ENCODE measurements at places on chromosomes 2 and 18.
A peak's percentile ranks its signal among the peaks of the same experiment; 100 is the strongest.

GRCh38 chr2:72932045-72932740 is 14.9 kb downstream of the EMX1 start:
- peak; percentile 49 for DNase-seq

- peak; percentile 7 for DNase-seq
Observed at GRCh38 chr18:57353940-57354461, 1.6 kb downstream of the ST8SIA3 start.

DNA sequence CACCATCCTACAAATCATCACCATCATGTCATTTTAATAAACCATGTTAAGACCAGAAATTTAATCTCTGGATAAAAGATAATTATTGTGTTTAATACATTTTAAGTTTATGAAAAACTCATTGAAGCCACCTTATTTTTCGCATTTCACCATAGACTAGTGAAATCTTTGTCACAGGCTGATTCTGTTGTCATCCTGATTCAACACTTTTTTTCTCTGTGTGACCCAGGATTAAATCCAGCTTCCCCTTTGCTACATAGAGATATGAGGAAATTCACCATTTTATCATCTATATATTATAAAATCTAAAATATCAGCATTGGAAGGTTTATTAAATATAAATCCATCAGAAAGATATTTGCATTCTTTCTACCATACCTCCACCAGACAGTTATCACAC is 29.2 kb upstream of the MRO start:
- no peak for DNase-seq

DNA sequence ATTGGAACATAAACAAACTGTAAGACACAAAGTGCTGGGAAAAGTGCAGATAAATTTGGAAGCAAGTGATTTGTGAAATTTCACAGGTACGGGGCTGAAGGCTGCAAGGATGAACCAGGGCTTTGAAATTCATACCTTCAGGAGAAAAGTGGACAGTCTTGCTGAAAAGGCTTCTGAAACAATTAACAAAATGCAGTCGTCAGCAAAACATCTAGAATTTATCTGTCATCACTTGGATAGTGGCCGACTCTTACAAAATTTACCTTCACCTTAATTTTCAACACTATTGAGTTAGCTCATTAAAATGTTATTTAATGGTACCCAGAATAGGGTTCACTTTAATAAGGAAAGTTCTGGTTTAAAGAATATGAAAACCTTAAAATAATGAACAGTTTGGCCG is 138.3 kb downstream of the SNTG2 start:
- DNase-seq, result no peak

- DNase-seq, result no peak
Observed at GRCh38 chr18:56487801-56488200, 150.6 kb downstream of the TXNL1 start.

DNA sequence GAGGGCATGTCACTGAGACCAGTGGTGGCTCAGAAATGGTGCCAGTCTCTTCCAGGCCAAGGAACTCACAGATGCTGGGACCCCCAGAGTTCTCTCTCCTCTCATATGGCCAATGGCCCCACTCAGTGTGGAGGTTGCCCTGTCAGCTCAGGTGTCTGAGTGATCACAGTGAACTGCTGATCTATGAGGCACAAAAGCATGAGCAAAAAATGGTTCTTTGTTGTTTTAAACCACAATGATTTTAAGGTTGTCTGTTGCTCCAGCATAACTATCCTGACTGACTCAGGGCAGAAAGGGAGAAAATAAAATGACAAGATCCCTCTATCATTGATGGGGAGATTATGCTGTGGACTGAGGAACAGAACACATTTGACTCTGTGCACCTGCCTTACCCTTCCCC is 57.8 kb downstream of the FBLN7 start:
- DNase-seq, result no peak

- DNase-seq, result peak; percentile 55
Observed at GRCh38 chr18:55401638-55402191, 186.3 kb downstream of the TCF4 start.

- DNase-seq, result no peak
Observed at GRCh38 chr2:158184556-158185343, 83.1 kb downstream of the UPP2 start.

DNA sequence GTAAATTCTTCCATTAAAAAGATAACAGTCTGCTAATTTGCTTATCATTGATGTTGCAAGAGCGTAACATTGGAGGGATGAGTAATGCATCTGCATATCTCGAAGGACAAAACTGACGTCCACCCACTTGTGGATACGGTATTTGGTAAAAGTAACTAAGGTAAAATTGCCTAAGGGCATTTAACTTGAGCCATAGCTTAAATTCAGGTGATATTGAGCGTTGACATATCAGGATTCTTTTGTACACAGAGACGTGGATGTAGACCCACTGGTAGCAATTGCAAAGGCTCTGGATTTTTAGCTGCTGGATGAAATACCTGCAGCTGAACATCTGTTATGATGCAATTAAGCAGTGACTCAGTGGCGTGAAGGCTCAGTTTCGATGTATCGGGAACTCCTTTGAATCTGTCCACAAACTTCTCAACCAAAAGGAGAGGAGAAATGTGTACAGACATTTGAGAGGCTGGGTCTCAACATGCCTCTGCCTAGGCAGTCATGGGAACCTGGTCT is 119.3 kb downstream of the SPTBN1 start:
- DNase-seq, result no peak

DNA sequence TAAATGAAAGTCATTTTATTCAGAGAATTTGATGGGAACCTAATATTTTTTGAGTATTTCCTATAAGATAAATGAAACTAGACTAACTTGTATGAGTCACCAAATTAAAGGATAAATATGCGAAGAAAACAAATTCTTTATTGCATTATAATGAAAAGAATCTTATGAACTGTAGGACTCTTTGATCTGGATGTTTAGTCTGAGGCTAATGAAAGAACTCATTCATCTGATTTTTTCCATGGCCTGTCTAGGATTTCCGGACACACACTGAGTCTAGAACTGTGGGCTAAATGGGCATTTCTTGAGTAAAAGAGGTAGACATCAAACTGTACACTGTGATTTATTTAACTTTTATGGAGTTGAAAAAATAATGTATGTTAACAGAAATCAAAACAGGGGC is 43.0 kb downstream of the ZNF519 start:
- no peak for DNase-seq

GRCh38 chr2:196244966-196245365 is 73.6 kb upstream of the STK17B start:
- DNase-seq, result no peak

- DNase-seq, result no peak
Observed at GRCh38 chr2:41993435-41993925, 54.3 kb upstream of the PKDCC start.

GRCh38 chr18:70158992-70159717 is 46.3 kb downstream of the RTTN start:
- DNase-seq, result no peak

- DNase-seq, result no peak
Observed at GRCh38 chr2:43905371-43905803, 66.6 kb downstream of the ABCG8 start.

DNA sequence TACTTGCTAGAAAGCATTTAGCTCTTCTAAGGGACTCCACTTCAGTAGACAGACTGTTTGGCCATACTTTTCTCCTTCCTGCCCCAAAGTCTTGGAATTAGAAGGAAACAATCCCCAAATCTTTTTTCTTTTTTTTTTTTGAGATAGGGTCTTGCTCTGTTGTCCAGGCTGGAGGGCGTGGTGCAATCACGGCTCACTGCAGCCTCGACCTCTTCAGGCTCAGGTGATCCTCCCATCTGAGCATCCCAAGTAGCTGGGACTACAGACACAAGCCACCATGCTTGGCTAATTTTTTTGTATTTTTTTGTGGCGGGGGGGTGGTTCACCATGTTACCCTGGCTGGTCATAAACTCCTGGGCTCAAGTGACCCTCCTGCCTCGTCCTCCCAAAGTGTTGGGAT is 6.2 kb upstream of the UGGT1 start:
- DNase-seq, result no peak

DNA sequence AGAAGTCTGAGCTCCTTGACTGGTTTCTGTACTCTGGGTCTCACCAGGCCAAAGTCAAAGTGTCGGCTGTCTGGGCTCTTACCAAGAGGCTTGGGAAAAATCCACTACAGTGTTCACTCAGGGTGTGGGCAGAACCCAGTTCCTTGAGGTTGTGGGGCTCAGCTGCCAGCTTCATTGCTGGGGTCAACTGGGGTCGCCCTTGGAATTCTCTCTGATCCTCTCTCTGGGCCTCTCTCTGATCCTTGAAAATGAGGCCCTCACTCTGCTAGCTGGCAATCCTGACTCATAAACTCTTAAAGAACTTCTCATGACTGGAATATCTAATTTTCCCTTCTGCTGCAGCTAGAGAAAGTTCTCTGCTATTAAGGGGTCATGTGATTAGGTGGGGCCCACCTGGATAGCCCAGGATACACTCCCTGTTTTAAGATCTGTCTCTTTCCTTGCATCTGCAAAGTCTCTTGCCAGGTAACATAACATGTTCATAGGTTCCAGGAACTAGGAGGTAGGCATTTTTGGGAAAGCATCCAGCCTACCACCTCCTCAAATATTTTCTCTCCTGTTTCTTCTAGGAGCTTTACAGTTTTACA is 66.3 kb downstream of the SP110 start:
- peak; percentile 22 for DNase-seq

DNA sequence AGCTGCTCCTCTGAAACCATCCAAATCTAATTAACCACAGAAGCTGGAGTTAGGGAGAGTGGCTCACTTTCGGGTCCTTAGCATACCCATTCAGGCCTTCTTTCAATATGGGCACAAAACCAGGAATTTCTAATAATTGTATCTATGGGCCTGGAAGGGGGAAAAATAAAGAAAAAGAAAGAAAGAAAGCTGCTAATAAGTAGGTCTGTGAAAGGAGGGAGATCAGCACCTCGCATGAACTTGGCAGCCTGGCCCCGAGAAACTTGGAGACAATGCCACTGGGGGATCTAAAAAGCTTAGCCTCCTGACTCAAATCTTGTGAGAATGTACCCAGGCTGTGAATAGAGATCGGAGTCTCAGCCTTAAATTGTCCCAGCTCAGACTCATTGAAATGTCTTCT is 252.1 kb upstream of the SLC14A2 start:
- DNase-seq, result no peak

GRCh38 chr2:168184681-168185513 is 62.5 kb downstream of the STK39 start:
- DNase-seq, result no peak

DNA sequence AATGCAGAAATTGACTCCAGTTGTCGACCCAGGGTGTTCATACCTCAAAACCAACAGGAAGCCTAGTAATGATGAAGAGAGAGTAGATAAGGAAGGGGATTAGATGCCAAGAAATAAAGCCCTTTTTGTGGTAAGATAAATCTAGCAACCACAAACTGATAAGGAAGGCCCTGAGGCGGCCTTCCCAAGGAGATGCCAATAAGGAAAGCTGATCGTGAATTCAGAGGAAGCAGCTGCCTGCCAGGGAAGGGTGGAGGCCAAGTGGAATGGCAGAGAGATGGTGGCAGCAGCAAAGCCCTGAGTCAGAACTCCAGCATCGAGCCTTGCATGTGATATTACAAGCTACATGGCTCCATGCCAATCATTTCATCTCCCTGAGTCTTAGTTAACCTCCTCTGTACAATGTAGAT is 126.3 kb downstream of the IRS1 start:
- DNase-seq, result peak; percentile 92

DNA sequence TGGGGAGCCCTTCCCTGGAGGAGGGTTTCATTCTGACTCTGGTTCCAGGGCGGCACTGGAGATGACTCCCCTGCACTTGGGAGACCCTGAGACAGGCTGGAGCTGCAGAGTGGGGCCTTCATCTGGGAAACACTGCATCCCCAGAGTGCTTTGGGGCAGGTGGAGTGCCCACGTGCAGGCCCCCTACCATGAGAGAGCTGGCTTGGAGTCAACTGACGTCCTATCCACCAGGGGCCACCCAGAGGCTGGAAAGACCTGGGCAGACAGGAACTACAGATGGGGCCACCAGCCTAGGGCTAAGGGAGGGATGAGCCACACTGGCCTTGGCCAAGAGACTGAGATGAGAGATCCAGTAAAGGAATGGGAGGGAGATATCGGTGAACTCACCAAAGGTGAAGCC is 153.8 kb downstream of the ASB1 start:
- DNase-seq, result no peak

- no peak for DNase-seq
Observed at GRCh38 chr2:106223347-106223746, 29.2 kb upstream of the UXS1 start.

GRCh38 chr18:12606592-12607315 is 51.2 kb downstream of the SPIRE1 start:
- no peak for DNase-seq

DNA sequence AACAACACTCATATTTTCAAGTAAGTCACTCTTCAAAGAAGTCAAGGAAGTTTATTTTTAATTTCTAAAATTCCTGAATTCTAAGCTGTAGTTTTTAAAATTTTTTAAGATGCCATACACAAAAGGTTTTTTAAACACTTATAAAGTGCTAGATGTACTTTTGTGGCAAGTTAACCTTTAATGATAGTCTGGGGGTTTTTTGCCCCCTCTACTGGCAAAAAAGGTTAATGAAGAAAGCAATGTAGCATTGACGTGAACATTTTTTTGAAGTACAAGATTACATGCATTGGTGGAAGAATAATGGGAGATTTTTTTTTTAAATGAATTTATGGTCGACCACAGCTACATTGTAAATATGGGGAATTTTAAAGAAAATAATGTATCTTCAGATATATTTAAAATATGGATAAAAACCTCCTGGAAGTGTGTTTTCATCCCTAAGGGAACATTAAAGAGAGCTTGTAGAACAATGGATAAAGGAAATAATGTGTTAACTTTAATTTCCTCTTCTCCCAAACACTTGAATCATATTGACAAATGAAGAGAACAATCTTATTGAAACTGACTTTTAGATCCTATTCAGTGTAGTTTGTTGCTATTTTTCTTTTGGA is 12.6 kb downstream of the ITPRID2 start:
- DNase-seq, result no peak

DNA sequence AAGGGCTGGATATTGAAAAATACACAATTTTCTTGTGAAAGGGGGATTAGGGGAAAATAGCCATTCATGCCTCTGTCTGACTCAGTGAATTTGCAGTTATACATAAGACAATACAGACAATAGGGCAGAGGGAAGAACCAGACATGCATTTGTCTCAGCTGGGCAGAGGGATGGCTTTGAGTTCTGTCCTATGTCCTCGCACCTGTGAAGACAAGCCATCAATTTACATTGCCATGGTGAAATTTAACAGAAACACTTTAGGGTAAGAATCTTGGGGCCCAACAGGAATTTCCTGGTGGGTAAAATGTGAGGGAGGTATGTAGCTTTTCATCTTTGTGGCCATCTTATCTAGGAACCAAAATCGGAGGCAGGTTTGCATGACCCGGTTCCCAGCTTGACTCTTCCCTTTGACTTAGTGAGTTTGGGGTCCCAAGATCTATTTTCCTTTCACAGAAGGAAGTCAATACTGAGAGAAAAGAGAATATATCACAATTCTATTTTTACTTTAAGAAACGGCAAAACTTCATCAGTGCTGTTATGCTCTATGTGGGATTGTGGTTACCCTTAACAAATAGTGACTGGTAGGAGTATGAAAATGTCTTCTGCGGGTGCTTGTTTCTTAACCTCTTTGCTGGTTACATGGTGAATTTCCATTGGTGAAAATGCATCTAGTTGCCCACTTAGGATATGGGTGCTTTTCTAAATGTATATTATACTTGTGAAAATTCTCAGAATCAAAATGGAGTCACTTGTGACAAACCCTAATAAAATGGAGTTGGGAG is 221.8 kb downstream of the SPP2 start:
- DNase-seq, result no peak

Measured in MG63 (cell line).